Activated CD8-positive, alpha-beta memory T cell treated with anti-CD3 and anti-CD28 coated beads for 1 hour (primary cell): ENCODE measurements at places on chromosomes 1 and 21.

DNA sequence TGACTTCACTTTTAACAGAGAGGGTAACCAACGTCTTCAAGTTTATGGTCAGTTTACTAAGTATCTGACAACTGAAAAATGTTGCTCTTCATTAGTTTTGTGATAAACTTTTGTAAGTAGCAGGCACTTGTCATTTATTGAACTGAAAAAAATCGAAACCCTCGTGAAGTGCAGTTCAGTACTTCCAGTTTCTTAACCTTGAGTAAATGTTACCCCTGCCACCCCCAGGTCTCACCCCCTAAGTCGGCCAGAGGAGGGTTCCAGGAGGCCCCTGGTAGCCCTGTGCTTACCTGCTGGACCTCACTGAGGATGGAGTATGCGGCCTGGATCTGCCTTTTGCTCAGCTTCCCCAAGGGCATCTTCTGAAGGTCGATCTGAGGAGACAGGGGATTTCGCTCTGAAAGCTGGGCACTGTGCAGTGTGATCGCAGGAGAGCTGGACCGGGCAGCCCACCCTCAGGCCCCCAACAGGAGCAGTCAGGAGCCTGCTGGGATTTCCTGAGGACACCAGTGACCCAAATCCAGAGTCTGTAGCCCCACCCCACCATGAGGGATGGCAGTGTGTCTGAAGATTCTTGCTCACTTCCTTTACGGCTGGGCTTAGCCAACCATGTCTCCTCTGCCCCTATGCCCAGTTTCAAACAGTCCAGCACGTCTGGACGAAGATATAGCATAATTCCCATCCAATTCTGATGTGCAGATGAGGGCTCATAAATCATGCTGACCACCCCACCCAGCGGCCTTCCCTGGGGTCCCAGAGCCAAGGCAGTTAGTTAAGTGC, 37.6 kb downstream of the PARP1 start:
- DNase-seq, result no peak

GRCh38 chr21:17195976-17196375, 316.9 kb upstream of the CXADR start:
- no peak for DNase-seq

- DNase-seq, result no peak
Observed at GRCh38 chr1:26923711-26924110, 2.2 kb downstream of the NUDC start.

DNA sequence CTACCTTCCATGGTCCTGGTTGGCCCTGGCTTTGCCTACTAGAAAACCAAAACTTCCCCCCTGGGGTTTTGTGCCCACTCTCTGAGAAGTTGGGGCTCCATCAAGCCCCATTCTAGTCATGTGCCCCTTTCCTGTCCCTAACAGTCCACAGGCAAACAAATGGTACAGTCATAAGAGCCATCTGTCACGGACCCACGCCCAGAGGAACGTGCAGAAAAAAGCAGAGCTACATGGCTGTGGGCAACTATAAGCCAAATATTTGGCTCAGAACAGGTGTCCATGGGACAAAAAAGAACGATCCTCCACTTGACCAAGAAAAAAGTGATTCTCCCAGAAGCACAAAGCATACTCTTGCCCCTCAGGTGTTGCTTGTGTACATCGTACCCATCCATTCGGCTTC, 14.6 kb upstream of the TRNAU1AP start:
- DNase-seq, result no peak

DNA sequence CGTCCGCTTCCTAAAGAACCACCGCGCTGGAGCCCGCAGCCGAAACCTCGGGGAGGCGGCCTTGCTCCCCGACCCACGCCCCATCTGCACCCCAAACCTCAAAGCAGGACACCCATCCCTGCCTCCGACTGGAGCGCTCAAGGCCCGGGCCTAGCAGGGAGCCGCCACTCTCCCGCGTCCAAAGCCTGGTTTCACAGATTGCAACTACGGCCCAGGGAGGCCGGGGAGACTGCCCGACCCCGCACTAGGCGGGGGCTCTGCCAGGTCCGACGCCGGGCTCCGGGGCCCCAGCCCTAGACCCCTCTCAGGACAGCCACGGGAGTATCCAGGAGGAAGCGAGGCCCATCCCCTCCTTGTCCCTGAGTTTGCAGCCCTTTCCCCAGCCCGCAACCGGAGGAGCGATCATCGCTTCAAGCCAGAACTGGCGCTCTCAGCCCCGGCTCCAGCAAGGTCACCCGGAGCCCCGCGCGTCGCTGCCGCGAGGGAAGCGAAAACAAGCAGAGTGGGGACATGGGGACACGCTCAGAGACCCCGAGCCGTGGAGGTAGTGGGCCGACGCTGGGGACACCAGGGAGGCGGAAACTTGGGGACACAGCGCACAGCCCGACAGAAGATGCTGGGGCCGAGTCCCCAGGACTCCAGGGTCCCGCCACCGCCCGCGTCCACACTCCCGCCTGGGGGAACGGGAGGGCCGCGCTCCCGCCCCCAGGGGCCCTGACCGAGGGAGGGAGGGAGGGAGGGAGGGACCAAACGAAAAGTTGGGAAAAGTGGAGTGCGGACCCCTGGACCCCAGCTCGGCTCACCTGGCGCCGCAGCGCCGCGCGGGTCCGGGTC, 433 bp downstream of the TMEM200B start:
- no peak for DNase-seq

- DNase-seq, result no peak
Observed at GRCh38 chr1:42788021-42788420, 3.2 kb downstream of the TMEM269 start.

GRCh38 chr1:69491416-69491815, 76.3 kb upstream of the LRRC7 start:
- DNase-seq, result no peak

DNA sequence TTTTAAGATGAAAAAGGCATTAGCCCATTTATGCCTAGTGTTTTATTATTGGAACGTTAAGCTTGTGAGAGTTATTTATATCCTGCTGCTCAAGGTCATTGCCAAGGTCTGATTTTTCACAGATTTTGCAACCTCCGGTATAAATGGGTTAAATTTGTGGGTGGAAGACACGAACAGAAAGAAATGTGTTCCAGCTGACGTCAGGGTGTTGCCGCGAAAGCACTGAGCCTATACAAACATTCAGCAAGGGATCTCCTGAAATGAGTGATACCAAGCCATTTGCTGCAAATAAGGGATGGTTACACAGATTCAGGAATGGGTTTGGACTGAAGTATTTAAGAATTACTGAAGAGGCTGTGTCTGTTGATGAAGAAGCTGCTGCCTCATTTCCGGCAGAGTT, 32.2 kb downstream of the TMED5 start:
- no peak for DNase-seq

GRCh38 chr1:203272633-203273205, 32.6 kb upstream of the BTG2 start:
- no peak for DNase-seq

DNA sequence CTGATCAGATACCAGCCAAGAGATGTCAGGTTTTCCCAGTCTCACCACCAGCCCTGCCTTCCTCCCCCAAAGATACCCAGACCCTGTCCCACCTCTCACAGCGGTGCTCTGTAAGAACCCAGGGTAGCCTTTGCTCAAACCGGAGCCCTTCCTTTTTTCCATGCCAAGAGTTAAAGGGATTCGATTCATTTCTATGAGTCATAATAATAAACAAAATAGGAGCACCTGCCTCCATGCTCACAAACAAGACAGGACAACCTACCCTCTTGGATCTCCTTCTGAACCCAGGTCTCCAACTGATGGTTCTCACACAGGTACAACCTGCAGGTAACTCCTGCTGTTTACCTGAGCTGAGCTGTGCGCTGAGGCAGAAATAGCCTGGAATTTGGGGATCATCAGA, 5.9 kb upstream of the ATP1A2 start:
- DNase-seq, result no peak

GRCh38 chr1:87560137-87560536, 231.5 kb downstream of the LMO4 start:
- DNase-seq, result no peak
